ENCODE measurements at places on chromosomes 7 and 10. TPM values are rescaled to one million over a fixed set of nuclear protein-coding genes. Genes with fewer than 3 reads are reported as not detected.

DNA sequence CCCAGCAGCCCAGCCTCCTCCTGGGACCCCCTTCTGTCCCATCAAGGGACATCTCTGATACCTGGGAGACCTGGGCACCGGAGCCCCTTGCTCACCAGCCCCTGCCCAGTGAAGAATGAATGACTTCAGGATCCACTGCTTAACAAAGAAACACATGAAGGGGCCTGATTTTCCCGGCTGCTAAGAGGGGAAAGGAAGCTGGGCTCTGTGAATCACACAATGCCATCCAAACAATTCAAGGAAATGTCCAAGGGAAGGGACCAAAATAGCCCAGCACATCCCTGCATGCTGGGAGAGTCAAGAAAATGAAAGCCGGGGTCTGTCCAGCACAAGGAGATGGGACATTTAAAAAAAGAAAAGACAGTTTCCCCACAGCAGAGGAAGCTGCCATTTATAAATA, 128.7 kb upstream of the JCAD start:
- DNase-seq: no peak

DNA sequence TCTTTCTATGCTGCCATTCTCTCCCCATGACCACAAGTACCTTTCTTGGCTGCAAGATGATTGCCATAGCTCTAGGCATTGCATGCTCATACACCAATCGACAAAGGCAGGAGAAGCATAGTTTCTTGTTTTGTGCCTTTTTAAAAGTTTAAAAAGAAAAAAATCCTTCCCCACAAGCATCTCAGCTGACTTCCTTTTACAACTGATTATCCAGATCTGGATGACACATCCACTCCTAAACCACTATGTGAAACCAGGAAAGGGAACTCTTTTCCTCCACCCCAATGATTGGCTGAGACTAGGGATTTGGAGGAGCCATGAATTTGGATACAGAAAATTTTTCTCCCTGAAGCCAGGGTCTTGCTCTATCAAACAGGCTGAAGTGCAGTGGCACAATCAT, 14.5 kb upstream of the LRRC4 start:
- DNase-seq: no peak

- peak; percentile 60 for DNase-seq
Measured at GRCh38 chr7:149869291-149869650, 4.5 kb upstream of the ATP6V0E2 start.

GRCh38 chr7:112137141-112138101, 68.8 kb downstream of the DOCK4 start:
- no peak for DNase-seq

GRCh38 chr7:91276909-91277308, 12.7 kb downstream of the FZD1 start:
- DNase-seq: no peak

DNA sequence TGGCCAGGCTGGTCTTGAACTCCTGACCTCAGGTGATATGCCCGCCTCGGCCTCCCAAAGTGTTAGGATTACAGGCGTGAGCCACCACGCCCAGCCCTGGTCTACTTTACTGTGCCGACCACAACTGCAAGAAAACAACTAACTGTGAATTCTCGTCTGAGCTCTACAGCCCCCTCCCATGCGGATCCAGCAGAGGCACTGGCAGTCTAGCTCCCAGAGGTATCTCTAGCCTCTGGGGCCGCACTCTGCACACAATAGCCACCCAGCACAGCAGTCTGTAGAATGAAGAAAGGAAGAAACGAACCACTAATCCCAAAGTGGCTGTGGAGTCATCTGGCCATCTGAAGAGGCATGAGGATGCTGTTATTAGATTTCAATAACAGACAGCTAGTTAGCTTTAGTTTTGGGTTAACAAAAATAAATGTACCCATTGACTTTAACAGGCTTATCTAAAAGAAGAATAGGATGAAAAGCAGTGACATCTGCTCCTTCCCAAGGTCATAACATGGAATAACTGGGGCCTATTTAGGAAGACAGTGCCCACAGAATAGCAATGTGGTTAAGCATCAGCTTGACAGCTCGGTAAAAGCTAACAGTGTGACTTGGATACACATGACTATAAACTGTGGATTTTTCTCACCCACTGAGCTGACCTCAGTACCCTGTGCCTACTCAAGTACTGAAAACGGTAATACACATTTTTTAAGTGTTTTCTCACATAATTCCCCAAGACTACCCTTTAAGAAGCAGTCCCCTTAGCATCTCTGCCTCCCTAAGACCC, 131.9 kb downstream of the TNS3 start:
- no peak for DNase-seq

DNA sequence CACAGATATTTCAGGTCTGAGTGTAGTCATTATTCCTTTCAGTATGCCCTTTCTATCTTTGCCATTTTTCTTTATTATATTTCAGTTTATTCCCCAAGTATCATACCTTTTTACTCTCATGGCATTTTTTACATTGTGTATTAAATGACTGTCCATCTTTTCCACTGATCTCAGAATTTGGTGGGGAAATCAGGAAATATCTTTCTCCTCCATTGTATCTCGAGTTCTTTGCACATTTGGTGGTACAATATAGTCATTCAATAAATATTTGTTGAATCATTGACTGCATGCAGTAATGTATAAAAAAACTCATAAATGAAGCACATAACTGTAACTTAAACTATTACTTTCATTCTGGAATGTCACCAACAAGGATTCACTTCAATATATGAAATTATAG, 354.7 kb downstream of the HGF start:
- no peak for DNase-seq

GRCh38 chr7:126718419-126718818, 534.3 kb downstream of the GRM8 start:
- DNase-seq: no peak

DNA sequence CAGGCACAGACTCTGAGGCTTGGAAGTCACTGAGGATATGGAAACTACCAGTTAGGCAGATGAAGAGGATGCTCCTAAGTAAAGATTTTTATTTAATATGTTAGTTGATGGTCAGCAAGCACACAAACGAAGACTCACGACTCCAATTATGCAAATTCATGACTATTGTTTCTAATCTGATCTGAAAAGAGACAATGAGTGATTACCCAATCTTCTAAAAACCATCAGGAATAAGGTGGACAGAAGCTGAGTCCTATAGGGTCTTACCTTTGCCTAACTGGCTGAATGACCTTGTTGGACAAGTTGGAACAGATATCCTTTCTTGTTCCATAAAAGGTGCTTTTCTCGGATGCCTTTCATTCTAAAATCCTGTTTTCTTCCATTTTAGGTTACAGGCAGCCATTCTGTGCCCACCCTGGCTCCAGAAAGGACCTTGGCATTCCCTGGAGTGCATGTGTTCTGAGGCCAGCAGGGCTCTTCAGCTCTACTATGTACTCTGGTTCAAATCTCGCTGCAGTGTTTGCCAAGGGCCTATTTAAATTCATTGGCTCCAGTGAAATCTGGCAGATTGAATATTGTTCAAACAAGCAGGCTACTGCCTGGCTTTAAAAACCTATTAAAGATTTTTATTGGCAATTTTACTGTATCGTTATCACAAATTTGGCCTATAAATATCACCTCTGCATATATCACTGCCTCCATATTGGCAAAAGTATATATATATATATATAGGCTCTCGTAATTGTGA, 77.5 kb downstream of the SLC25A13 start:
- DNase-seq: no peak

GRCh38 chr7:65809259-65809981, 63.5 kb upstream of the VKORC1L1 start:
- DNase-seq: peak; percentile 47

DNA sequence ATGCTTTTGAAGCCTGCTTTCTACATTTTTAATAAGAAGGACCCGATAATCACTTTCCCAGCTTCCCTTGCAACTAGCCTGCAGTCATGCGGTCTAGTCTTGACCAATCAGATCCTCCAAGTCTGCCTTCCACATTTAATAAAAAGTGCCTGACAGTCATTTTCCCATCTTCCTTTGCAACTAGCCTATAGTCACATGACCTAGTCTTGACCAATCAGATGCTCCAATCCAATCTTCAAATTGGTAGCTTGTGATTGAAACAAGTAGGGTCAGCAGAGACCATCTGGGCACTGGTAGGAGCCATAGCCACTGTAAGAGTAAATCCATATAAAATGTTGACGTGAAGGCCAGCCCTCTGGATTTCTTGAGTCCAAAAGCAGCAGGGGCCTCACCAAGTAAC, 80.0 kb downstream of the NPTX2 start:
- no peak for DNase-seq

GRCh38 chr10:76115471-76116155, 684.2 kb downstream of the LRMDA start:
- DNase-seq: no peak

DNA sequence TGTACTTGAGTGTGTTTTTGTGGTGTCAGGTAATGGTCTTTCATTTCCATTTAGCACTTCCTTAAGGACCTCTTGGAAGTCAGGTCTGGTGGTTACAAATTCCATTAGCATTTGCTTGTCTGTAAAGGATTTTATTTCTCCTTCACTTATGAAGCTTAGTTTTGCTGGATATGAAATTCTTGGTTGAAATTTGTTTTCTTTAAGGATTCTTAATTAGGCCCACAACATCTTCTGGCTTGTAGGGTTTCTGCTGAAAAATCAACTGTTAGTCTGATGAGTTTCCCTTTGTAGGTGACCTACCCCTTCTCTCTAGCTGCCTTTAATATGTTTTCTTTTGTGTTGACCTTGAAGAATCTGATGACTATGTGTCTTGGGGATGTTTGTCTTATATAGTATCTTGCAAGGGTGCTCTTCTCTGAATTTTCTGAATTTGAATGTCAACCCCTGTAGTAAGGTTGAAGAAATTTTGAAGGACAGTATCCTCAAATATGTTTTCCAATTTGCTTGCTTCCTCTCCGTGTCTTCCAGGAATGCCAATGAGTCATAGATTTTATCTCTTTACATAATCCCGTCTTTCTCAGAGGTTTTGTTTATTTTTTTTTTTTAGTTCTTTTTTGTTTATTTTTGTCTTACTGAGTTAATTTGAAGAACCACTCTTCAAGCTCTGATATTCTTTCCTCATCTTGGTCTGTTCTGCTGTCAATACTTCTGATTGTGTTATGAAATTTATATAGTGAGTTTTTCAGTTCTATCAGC, 70.2 kb downstream of the SLC39A12 start:
- DNase-seq: no peak

GRCh38 chr10:3111621-3112163, 44.3 kb downstream of the PFKP start:
- DNase-seq: no peak

DNA sequence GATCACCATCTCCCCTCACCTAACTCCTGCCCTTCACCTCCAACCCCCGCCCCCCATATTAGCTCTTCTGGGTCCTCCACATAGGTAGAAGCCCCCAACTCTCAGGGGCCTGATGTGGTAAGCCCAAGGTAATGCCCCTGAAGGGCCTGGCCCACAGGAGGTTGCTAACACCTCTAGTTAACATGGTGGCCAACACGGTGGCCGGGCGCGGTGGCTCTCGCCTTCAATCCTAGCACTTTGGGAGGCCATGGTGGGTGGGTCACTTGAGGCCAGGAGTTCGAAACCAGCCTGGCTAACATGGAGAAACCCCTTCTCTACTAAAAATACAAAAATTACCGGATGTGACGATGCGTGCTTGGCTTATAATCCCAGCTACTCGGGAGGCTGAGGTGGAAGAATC, 954 bp upstream of the MLXIPL start:
- DNase-seq: no peak

- no peak for DNase-seq
Measured at GRCh38 chr10:78609976-78610375, 458.8 kb upstream of the ZMIZ1 start.

ZNF438 gene
- total RNA-seq: 9.4 TPM

ADCY1 gene
- 3.3 TPM for total RNA-seq

GATA3 gene
- 5.5 TPM for total RNA-seq

PRTFDC1 gene
- total RNA-seq: 2.7 TPM

NEUROG3 gene
- total RNA-seq: 0.71 TPM

Measured in mesenteric fat pad (tissue), 1 donor.